ENCODE measurements at places on chromosomes 16 and 17.

DNA sequence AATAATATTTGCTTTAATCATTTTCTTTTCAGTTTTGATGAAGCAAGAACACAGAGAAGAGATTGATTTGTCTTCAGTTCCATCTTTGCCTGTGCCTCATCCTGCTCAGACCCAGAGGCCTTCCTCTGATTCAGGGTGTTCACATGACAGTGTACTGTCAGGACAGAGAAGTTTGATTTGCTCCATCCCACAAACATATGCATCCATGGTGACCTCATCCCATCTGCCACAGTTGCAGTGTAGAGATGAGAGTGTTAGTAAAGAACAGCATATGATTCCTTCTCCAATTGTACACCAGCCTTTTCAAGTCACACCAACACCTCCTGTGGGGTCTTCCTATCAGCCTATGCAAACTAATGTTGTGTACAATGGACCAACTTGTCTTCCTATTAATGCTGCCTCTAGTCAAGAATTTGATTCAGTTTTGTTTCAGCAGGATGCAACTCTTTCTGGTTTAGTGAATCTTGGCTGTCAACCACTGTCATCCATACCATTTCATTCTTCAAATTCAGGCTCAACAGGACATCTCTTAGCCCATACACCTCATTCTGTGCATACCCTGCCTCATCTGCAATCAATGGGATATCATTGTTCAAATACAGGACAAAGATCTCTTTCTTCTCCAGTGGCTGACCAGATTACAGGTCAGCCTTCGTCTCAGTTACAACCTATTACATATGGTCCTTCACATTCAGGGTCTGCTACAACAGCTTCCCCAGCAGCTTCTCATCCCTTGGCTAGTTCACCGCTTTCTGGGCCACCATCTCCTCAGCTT, 45.0 kb downstream of the ESRP2 start:
- no peak for DNase-seq

DNA sequence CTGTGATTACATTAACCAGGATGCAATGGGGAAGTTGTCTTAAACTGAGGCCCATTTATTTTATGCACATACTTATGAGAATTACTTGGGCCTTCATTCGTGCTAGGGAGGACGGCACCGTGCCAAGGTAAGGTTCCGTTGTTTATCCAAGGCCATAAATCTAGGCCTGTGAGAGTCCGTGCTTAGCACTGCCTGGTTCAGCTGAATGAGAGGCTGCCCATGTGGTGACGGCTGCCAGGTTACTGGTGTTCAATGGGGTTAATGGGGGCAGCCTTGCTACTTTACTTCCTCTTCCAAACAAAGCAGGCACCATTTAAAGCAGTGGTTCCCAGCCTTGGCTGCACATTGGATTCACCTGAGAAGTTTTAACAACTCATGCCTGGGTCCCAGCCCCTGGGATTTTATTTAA, 135.1 kb upstream of the NOL11 start:
- no peak for DNase-seq

- no peak for DNase-seq
Measured at GRCh38 chr17:32267690-32268205, 2.1 kb downstream of the RHBDL3 start.

DNA sequence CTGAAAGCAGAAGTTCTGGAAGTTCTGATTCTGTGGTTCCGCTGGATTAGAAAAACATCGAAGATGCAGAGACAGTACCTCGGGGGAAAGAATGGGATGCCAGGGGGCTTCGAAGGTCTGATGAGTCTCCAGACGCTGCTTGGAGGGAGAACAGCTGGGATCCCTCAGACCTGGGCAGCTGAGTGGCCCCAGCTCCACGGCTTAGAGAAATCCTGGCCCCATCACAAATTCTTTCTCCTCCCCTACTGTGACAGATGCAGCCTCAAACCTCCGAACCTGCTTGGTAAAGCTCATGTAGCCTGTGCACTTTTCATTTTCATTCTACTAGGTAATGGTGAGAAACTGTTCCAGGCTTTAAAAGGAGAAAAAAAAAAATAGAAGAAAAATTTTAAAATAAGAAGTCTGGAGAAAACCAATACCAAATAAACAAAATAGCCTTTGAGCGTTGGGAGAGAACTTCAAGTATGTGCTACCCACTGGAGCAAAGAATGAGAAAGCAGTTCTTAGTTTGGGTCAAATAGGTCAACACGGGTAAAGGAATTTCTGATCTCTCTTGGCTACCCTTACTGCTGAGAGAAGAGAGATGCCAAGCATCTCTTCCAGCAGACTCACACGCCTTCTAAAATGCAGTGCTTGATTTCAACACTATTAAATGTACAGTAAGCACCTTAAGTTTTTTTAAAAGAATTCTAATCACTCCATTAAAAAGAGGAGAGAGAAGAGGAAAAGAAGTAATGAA, 19.9 kb downstream of the MAF start:
- DNase-seq: no peak

DNA sequence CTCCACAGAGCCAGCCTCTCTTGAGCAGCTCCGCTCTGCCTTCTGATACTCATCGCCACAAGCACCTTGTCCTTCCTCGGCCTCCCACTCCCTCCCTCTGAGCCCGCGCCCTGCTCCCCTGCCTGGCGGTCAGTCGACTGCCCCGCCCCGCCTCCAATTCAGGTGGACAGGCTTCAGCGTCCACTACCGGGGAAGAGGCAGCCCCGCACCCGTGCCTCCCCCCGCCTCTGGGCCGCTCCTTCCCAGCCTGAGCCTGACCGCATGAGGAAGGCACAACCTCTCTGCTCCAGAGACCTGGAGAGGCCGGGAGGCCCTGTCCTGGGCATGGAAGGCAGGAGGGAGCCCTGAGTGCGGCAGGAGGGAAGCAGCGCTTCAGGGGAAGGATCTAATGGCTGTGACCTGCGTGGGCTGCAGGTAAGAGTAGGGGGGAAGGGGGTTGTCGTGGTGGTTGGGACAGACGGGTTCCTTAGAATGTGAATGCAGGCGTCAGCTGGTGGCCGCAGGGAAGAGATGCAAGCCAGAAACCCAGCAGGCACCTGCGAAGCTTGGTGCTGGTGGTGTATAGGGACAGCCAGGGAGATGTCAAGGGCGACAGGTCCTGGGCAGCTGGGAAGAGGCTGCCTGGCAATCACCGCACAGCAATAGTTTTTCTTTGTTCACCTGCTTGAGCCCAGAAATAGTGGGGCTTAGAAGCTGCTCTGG, 3.0 kb upstream of the SLC6A4 start:
- DNase-seq: no peak

- no peak for DNase-seq
Measured at GRCh38 chr16:77856438-77857160, 68.2 kb downstream of the VAT1L start.

GRCh38 chr17:385178-385835, 32.7 kb upstream of the RPH3AL start:
- no peak for DNase-seq

DNA sequence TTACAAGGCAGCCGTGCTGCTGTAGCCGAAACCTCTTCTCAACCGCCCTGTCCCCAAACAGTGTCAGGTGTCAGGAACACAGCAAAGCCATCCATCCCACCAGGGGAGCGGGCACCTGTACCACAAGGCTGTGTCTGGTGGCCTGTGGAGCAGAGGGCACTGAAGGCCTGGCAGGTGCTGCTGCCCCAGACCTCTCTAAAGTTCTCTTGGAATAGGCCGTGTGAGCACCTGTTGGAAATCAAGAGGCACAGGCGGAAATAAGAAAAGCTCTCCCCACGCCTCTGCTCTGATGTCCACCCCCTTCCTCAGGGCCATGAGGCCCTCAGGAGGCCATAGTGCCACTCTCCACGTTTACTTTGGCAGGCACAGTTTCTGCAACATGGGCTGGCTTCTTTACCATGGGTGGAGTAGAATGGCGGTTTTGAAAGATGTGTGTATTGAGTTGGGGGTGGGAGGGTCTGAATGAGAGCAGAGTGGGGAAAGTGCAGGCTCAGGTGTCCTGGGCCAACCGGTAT, 99.9 kb upstream of the ZNF750 start:
- no peak for DNase-seq

DNA sequence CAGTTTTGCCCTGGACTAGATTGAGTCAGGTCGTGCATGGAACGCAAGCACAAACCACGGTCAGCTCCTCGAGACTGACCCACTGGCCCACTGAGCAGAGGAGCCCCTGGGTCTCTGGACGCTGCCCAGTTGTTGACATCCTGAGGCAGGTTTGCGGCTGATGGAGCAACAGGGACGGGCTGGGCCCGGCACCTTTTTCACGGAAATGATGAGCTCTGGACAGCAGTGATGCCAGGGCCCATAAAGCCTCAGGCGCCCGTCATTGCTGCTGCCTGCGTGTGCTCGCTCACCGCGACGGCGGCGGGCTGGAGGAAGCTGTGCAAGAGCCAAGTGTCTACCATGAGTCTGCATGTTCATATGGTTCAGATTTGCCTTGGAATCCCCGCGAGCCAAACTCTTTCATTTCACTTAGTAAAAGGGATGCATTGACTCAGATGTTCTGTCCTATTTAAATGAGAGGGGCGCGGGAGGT, 30.8 kb upstream of the CRISPLD2 start:
- DNase-seq: peak; percentile 79

DNA sequence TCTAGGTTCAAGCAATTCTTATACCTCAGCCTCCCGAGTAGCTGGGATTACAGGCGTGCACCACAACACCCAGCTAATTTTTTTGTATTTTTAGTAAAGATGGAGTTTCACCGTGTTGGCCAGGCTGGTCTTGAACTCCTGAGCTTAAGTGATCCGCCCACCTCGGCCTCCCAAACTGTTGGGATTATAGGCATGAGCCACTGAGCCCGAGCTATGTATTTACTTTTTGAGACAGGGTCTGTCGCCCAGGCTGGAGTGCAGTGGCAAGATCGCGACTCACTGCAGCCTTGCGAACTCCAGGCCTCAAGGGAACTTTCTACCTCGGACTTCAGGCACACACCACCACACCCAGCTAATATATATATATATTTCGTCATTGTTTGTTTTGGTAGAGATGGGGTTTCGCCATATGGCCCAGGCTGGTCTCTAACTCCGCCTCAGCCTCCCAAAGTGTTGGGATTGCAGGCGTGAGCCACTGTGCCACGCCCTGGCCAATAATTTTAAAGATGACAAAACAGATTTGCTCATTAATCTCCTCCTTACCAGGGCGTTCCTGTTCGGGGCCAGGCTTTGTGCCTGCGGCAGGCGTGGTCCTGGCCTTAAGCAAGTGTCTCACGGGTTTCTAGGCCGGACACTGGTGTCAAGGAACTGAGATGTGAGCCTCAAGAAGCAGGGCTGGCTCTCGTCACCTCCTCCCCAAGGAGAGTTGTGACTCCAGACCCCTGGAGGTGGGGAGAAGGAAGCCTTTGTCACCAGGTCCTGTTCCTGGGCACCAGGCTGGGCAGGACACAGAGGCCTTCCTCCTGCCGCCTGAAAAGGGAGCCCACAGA, 4.3 kb upstream of the NPW start:
- no peak for DNase-seq

GRCh38 chr17:33261820-33262219, 31.3 kb downstream of the ASIC2 start:
- DNase-seq: no peak

DNA sequence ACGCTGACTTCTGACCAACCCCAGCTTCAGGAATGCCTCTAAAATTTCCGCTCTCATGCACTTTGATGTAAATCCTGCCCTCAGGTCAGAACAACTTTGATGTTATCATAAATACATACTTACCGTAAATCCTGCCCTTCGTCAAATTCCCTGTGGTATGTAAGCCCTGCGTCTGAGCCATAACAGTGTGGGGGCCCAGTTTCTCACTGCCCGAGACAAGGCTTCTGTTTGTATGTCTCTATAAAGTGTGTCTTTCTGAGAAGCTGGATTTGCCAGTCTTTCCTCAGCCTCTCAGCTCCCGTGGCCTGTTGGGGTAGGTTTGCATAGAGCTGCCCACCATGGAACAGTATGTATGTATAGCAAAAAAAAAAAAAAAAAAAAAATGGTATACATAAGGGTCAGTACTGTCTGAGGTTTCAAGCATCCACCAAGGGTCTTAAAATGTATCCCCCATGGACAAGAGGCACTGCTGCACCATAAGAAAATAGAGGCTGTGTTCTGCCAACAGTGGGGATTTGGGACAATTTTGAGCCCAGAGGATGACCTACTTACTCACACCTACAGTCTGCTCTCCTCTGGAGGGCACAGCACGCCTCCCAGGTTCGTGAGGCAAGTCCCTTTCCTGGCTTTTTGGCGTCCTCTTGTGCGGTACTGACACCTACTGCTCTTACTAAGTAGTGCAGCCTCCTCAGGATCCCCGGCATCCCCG, 17.5 kb downstream of the PRMT7 start:
- DNase-seq: peak; percentile 53

- no peak for DNase-seq
Measured at GRCh38 chr17:82105882-82106687, 8.0 kb upstream of the FASN start.

DNA sequence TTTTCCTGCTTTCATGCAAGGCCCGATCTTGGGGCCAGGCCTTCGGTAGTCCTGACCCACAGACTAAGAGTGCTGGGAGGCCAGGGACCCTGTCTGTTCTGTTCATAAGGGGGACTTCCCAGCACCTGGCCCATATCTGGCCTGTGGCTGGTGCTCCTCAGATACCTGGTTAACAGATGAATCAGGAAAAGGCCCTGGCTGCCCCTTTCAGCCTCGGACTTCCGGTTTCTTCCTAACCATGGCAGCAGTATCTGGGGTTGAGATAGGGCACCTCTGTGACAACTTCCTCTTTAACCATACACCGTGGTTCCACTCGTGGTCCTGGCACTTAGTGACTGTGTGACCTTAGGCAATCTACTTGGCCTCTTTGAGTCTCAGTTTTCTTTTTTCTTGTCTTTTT, 18.4 kb downstream of the PLCG2 start:
- DNase-seq: no peak

GRCh38 chr17:40460968-40461731, 17.9 kb downstream of the IGFBP4 start:
- no peak for DNase-seq
